ENCODE measurements at places on chromosomes 2 and 18. TPM values are rescaled to one million over a fixed set of nuclear protein-coding genes. Genes with fewer than 3 reads are reported as not detected.

Gene C2orf92
- total RNA-seq: 2.3 TPM

- peak; percentile 63 for DNase-seq
Observed at GRCh38 chr18:2984703-2985261, 28.2 kb downstream of the LPIN2 start.

DNA sequence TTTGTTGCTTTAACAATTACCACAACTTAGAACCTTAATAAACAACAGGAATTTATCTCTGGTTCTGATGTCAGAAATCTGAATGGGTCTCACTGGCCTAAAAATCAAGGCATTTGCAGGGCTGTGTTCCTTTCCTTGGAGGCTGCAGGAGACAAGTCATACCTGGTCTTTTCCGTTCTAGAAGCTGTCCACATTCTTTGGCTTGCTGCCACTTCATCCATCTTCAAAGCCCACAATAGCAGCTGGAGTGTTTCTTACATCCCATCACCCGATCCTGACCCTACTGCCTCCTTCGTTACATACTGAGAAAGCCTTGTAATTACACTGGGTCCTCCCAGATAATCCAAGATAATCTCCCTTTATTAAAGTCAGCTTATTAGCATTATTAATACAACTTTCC, 18.1 kb downstream of the NETO1 start:
- DNase-seq: no peak

DNA sequence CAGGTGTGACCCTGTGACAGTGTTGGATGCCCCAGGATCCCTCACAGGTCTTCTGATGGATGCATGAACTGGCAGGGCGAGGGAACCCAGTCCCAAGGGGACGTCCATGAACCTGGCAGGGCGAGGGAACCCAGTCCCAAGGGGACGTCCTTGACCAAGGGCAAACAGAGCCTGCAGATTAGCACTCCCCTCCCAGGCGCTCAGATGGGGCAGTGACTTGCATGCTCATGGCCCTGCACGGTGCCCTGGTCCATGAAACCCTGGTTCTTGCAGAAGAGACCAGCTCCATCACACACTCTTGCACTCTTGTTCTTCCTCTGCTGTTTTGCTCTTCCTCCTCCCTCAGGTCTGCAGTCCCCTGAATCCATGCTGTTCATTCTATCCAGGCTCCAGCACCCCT, 192.7 kb downstream of the GALR1 start:
- no peak for DNase-seq

- DNase-seq: no peak
Observed at GRCh38 chr2:207231967-207232366, 66.2 kb upstream of the KLF7 start.

Measured in stomach (tissue), 19 donors.